Stimulated activated CD8-positive, alpha-beta memory T cell treated with anti-CD3 and anti-CD28 coated beads, Interleukin-15, amount 100 ng/mL, for 1 hour (primary cell): ENCODE measurements at places on chromosomes 2 and 18.

GRCh38 chr2:121118951-121119350 is 166.1 kb downstream of the TFCP2L1 start:
- DNase-seq = no peak

- no peak for DNase-seq
Measured at GRCh38 chr2:20080839-20081415, 29.5 kb upstream of the LAPTM4A start.

DNA sequence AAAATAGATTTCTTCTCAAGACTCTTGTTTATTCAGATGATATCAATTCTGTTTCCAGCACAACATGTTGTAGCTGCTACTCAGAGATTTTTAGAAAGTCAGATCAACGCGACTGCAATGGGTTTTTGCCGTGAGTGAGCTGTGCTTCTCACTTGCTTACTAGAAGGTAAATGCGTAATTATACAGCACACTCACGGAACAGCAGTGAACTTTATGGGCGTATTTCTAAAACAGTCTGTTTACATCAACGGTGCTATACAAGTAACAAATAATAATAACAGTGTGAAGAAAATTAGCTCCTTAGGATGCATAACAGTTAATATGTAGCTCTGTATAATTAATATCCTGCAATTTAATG is 533.6 kb downstream of the RNF144A start:
- DNase-seq = no peak

DNA sequence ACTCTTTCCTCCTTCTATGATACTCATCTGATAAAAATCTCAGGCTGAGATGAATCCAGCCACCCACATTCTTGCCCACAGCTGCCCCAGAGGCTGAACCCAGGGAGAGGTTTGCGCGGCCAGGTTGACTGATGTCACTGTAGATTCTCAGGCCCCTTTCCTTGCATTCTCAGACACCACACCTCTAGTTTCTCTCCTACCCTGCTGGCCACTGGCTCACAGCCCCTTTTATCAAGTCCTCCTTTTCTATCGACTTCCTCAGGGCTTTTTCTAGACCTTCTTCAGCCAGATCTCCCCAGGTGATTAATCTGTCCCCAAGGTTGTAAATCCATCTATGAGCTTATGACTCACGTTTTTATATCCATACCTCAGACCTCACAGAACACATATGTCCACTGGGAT is 99.8 kb downstream of the TACR1 start:
- no peak for DNase-seq

GRCh38 chr2:155412598-155412997 is 714.1 kb downstream of the KCNJ3 start:
- no peak for DNase-seq

- DNase-seq = no peak
Measured at GRCh38 chr2:10353931-10354330, 51.2 kb downstream of the HPCAL1 start.

DNA sequence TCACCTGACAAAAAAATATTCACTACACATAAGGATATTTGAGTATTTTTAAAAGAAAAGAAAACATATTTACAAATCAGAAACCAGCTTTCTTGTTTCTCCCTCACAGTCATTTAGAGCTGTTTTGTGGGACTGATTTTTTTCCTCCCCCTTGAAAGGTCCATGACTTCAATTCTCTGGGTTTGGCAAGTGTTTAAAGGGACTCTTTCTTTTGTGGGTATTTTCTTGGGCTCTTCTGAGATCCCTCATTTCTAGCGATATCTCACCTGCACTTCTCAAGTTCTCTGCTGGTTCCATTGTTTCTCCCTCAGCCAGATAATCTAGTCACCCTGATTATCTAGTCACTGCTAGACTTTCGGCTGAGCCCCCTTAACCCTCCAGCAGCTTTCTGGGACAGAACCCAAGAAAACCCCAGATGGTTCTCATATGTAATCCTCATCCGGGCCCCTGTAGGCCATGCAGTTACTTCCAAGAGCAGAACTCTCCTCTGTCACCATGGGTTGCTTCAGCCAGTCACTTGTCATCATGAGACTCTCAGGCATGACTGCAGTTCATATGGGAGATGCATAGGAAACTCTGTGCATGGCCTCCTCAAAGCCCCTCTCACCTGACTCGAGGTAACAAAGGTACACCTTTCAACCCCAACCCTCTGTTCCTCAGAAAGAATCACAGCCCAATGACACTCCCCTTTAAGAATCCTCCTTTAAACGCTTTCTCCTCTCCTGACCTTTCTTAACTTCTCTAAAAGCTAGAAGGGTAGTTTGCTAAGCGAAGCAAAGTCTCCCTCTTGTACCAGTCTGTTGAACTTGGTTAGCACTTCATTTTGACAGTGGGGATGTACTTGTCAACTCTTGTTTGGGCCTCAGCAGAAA is 36.7 kb upstream of the ITGA4 start:
- no peak for DNase-seq

DNA sequence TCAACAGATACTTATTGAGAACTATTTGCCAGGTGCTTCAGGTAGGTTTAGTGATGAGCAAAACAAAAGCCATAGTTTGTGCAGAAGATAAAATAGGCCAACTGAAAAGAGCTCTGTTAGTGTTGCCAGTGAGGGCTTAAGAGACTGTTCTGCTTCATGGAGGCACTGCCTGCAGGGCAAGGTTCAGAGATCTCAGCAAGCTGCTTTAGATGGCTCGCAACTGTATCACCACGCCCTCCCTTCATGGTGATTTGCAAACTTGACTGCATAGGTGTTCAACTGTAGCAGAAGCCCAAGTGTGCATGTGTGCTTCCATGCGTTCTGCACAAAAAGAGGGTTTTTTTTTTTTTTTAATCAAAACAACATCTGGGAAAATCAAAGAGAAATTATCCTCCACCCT is 84.5 kb downstream of the RAPH1 start:
- DNase-seq = no peak

DNA sequence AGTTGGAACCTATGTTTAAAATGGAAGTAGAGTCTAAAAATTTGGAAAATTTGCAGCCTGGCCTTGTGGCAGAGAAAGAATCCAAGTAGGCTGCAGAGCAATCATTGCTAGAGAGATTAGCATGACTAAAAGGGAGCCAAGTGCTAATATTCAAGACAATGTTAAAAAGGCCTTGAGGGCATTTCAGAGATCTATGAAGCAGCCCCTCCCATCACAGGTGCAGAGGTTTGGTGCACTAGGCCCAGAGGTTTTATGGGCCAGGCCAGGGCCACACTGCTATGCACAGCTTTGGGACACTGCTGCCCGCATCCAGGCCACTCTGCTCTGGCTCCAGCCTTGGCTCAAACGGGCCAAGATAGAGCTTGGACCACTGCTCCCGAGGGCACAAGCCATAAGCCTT is 6.7 kb upstream of the IL1A start:
- DNase-seq = no peak

DNA sequence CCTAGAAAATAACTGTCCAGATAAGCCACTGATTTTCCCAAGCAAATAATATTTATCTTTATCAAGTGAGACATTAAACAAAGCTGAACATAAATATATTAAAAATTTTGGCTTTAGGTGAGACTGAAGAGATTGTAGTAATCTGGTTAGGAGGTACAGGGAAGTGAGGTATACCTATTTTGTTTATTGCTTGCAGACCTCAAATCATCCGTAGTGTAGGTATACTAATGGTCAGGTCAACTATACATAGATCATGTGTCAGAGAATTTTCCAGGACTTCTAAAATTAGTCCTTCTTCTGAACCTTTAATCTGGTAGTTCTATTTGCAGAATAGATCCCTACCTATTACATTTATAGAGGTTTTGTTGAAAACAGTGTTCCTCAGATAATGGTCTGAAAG is 41.5 kb downstream of the SP140 start:
- DNase-seq = no peak

- DNase-seq = no peak
Measured at GRCh38 chr2:26605195-26605998, 35.8 kb downstream of the CIB4 start.

GRCh38 chr18:22667616-22668422 is 250.1 kb upstream of the CTAGE1 start:
- no peak for DNase-seq

- DNase-seq = no peak
Measured at GRCh38 chr2:99571533-99571932, 81.7 kb upstream of the REV1 start.

GRCh38 chr2:220188031-220188430 is 560.6 kb downstream of the SLC4A3 start:
- DNase-seq = no peak

GRCh38 chr18:45086777-45087176 is 406.1 kb downstream of the SETBP1 start:
- DNase-seq = no peak

GRCh38 chr2:11850082-11850481 is 103.7 kb downstream of the LPIN1 start:
- no peak for DNase-seq

- DNase-seq = no peak
Measured at GRCh38 chr18:54229421-54230059, 5.1 kb upstream of the MBD2 start.

DNA sequence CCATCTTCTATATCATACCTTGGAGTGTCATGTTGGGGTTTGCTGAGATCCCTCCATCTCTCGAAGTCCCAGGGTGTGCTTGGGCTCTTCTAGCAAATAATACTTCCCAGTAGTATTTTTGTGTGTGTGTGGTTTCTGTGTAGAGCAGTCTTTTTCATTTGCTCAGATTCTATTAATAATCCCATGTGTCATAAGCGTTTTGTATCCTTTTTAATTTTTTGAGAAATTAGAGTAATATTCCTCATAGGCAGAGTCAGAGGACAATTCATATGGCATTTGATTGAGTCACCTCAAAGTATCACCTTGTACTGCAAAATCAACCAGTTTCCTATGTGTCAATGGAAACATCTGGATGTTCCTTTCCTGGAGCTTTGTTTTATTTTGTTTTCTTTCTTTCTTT is 37.4 kb upstream of the PPP1R1C start:
- DNase-seq = no peak

DNA sequence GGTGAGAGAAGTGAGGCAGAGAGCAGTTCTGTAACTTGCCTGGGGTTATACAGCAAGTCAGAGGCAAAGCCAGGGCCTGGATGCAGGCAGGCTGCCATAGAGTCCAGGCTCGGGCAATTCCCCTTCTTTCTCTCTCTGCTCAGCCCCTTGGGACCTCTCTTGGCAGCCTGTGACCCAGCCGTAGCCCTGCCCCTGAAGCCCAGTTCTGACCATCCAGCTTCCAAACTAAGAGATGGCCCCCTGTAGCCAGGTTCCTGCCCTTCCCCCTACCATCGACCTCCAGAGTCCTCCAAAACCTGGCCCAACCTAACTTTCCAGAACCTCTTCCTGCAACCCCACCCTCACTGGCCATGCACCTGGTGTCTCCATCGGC is 201.2 kb downstream of the CTIF start:
- DNase-seq = no peak

GRCh38 chr18:11494107-11494506 is 115.3 kb upstream of the SLC35G4 start:
- no peak for DNase-seq

DNA sequence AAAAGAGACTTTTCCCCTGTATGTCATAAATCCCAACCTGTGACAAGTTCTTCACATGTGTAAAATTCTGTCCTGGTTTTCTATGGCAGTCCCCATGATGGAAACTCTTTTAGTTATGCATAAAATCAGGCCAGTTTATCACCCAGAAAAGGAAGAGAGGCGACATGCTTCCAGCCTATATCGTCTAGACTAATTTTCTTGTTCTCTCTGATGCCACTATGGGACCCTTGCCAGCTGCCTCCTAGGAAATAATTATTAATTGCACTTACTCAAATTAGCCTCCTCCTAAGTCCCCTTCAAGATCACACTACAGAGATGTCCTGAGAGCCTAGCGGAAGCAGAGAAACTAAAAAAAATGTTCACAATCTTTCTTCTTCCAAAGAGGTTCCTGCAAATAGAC is 722.4 kb downstream of the NRXN1 start:
- DNase-seq = no peak

DNA sequence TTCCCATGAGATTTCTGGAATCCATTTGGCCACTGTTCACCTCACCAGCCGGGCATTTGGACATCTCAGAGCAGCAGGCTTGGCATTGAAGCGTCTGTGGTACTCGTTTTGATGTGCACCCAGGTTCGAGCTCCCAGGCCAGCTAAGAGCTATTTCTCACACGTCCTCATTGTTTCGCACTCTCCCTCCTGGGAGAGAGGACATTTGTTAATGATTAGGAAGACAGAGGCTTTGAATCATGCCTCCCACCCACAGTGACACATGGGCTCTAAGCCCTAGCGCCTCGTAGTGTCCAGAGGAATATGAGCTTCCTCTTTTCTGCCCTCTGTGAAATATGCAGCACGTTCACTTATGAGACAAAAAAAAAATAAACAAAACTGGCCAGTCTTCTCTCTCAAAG is 361.8 kb downstream of the RND3 start:
- DNase-seq = no peak

GRCh38 chr2:205714058-205714776 is 31.9 kb downstream of the NRP2 start:
- no peak for DNase-seq

GRCh38 chr2:62568983-62569837 is 63.2 kb upstream of the TMEM17 start:
- no peak for DNase-seq

GRCh38 chr2:49021271-49021670 is 133.0 kb downstream of the FSHR start:
- no peak for DNase-seq

DNA sequence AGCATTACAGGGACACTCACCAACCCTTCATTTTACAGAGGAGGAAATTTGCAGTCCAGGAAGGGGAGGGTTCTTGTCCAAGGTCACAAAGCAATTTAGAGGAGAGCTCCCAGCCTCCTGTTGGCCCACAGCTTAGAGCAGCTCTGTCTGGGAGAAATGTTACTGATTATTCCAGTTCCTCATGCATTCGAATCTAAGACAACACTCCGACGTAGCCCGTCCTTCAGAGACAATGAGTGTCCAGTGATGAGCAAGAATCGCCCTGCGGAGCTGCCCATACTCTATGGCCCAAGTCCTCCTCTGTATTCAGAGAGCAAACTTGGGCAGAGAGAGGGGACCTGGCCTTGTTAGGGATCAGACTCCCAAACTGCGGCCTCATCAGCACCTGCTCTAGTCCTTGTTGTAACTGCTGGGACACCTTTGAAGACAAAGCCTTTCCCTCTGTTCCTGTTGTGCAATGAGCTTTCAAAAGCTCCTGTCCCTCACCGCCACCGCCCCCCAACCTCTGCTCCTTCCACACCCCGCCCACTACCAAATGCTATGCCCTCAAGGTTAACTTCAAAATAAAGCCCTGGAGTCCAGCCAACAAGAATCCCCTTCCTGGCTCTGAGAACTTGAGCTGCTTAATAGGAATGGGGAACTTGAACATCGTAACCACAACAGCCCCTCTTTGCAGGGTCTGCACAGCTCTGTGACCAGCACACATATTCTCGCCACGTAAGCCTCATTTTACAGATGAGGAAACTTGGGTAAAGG is 234.8 kb upstream of the SMAD2 start:
- DNase-seq = no peak

GRCh38 chr2:163802284-163802683 is 66.5 kb upstream of the FIGN start:
- DNase-seq = no peak

GRCh38 chr2:161905389-161906046 is 168.5 kb downstream of the DPP4 start:
- DNase-seq = no peak

GRCh38 chr18:13800505-13801259 is 23.3 kb upstream of the MC5R start:
- no peak for DNase-seq
